ENCODE measurements at places on chromosomes 3 and 15.

DNA sequence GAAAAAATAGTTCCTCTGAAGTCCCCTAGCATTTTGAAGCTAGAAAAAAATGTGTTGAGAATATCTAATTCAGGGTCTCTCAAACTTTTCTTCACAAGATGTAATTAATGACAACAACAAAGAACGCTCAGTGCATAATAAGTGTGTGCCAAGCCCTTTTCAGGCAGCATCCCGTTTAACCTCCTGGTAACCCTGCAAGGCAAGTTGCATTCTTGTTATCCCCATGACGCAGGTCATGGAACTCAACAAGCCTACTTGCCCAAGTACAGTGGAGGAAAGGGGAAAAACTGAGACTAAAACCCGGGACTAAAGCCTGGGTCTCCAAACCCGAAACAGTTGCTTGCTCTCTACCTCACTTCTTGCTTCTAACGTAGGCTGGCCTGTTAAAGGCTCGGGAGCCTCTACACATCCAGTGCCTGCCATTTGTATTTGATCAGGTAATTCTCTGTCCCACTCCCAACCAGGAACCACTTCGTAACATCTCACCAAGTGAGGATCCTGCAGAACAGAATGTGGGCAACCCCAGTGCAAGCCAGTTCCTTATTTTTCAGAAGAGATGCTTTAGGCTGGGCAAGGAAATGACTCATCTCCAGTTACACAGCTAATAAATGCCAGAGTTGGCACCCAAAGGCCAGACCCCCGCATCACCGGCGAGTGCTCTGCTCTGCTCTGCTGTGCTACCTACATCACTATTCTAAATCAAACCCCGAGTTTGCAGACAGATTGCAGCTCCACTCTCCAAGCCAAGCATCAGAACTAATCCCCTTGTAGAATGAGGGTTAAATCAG is 28.3 kb downstream of the LMCD1 start:
- DNase-seq, result no peak

DNA sequence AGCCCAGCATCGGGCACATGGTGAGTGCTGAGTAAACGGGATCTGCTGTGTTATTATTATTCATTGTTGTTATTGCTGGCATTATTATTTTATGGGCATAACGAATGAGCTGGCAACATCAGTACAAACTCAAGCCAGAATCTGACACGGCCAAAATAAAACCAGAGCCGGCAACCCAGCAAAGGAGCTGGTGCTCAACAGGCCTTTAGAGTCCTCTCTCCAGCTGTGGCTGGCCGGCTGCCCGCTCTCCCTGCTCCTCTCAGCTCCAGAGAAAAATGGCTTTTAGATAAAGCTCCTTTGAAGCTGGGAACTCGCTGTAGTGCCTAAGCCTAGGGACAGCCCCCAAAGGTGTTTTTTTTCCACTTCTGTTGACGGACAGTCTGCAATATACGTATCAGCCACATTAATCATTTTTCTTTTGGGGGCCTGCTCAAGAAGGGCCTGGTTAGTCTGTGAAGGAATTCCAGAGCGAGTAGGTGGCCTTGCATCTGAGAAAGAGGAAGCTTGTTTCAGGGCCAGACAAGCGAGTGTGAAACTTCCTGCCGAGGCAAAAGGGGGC is 193.9 kb upstream of the UBE2E1 start:
- DNase-seq, result no peak

- DNase-seq, result no peak
Measured at GRCh38 chr3:71253169-71253568, 330.4 kb downstream of the FOXP1 start.

- no peak for DNase-seq
Measured at GRCh38 chr3:173780067-173780466, 382.5 kb downstream of the NLGN1 start.

GRCh38 chr15:69456208-69457166 is 3.9 kb downstream of the RPLP1 start:
- no peak for DNase-seq

DNA sequence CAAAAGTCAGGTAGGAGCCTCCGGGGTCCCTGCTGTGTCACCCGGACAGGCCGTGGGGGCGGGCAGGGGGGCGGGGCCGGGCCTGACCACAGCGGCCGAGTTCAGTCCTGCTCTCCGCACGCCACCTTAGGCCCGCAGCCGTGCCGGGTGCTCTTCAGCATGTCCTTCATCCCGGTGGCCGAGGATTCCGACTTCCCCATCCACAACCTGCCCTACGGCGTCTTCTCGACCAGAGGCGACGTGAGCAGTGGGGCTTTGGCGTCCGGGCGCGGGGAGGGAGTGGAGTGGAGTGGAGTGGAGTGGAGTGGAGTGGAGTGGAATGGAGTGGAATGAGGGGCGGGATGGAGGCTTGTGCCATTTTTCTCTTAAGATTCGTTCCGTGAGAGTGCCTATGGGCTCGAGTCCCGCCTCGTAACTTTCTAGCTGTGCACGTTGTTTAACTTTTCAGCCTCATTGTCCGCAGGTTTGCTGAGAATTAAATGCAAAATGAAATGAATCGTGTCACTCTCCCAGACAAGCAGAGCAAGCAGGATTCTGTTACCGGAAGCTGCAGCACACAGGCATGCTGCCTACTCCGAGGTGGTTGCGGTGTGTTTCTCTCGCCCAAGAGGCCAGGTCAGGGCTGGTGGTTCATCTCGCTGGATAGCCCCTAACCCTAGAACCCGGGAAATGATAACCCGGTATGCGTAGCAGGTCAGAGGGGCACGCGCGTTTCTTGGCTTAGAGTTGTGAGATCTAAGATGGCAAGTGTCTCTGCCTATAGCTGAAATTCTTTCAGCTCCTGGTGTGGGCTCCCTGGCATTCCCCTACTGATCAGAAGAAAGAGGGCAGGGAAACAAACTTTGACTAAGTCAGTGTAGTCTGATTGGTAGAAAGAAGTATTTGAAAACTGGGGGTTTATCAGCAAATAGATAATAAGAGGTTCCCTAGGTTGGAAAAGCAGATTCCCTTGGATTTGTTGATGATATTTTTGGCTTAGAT is at the start of gene FAH:
Gene FAH (plus strand): TSS at position 104 of the 981 bp plus-strand sequence. CDS start 56 bp downstream, at position 160.
- DNase-seq, result no peak

DNA sequence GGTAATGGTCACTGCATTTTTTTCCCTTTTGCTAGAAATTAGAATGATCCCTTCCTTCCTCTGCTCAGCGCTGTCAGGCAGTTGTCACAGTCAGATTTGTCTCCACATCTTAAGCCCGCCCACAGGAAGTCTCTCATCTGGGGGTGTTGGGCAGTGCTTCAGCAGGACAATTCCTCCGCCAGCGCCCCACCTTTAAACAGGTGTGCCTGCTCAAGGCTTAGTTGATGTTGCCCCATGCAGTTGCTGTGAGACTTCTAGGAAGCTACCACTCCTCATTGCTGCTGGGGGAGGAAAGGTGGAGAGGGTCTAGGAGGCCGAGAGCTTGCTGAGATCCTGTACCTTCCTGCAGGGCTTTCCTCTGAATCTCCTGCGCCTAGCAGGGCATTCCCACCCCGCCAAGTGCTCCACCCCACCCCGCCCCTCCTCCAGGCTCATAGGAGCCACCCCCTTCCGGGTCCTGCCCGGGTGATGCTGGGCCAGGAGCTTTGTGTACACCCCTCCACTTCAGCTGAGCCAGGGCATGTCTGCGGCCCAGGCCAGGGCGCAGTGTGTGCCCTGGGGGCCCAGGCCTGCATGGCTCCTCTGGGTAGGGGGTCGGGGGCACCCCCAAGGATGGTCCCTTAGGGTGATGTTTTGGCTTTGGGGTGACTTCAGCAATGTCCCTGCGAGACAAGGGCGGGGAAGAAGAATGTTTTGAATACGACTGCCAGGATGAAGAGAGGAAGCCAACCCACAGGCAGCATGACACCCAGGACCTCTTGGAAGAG is 68.7 kb downstream of the TRAK1 start:
- no peak for DNase-seq

DNA sequence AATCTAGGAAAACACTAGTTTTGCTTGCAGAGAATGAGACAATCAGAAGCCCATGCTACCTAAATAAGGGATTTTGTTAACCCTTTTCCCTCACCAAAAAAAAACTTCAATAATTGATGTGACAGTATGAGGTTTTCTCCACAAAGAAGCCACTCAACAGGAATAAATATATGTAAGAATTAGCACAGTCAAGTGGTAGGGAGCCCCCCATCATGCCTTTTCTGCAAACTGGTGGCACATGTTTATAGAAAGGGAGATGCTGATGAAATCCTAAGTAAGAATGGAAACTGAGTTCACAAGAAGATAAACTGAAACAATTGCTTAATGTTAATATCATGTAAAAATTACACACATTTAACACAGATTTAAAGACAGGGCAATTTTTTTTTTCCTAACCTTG is 51.0 kb downstream of the PHC3 start:
- no peak for DNase-seq
